ENCODE measurements at places on chromosomes 3 and 15.

DNA sequence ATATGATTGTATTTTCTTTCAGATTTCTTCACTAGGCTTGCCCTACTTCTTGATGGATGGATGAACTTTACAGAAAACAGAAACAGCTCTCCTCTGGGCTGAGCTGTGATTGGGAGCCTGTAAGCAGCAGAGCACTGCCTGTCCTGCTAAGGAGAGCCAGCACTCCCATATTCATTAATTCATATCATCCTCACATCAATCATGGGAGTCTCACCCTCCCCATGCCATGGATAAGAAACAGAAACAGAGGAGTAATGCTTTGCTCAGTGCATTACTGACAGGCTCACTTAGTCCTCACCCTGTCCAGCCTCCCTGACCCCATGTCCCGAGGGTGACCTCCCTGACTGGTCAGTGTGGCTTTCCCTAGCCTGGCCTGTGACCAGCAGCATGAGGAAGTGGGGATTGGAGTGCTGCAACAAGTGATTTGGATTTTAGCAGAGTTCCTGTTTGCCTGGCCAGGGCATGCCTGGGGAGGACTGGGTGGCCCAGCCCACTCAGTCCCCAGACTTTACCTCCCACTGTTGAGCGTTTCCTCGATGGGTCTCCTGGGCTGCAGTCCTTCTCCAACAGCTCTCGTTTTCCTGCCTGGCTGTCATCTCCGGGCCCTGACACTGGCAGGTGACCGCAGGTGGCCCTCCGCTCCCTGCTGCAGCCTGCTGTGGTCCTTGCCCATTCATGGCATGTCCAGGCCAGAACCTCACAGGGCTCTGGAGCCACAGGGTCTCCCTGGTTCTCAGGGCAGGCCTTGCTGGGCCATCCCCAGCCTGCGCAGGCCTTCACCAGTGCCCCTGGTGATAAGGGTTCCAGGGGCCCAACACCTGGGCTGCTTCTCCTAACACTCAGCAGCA lies 1.3 kb upstream of the TMIE start:
- peaks cover 4% of the 10 kb centered on the region for H3K4me1 ChIP-seq
- H3K4me3 ChIP-seq: no peak overlapping the region
- no peaks in the 10 kb centered on the region for H3K36me3 ChIP-seq
- H3K27ac ChIP-seq: no peak overlapping the region

- H3K36me3 ChIP-seq: no peaks in the 10 kb centered on the region
- no peaks in the 10 kb centered on the region for H3K4me1 ChIP-seq
- H3K27ac ChIP-seq: no peak overlapping the region
These were observed 59.5 kb upstream of the TRPC1 start for GRCh38 chr3:142664311-142664710.

DNA sequence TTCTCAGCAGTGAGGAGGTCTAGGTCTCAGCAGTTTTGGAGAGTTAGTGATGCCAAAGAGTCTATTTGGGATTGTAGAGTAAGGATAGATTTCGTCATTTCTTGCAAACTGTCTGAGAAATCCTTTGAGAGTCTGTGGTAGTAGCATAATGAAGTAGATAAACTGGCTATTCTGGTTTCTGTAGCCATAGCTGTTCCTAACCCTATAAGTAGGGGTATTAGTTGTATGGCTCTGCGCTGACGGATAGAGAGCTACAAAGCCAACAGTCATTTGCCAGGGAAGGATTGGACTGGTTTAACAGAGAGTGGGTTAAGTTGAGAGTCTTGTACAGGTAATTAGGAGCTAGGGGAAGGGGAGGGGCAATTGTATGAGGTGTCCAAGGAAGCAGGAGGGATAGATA lies 50.6 kb downstream of the KLHDC8B start:
- H3K4me1 ChIP-seq: no peaks in the 10 kb centered on the region
- H3K27me3 ChIP-seq: no peaks in the 10 kb centered on the region
- H3K4me3 ChIP-seq: no peak overlapping the region
- DNase-seq: no peak
- no peaks in the 10 kb centered on the region for H3K36me3 ChIP-seq

DNA sequence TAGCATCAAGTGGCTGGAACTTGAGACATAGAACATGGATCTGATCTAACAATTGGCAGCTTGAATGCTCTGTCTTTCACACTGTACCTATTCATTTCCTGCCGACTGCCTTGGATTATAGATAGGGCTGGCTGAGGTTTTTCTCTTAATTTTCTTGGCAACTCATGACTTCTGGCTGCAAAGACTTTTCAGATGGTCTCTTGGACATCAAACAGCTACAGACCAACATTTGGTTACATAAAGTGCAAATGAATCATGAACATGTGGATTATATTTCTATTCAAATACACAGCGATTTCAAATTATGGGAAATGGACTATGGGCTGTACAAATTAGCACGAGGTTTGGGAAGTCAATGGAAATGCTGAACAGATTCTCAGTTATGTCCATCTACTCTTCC lies 26.2 kb upstream of the IL16 start:
- no peak overlapping the region for H3K27ac ChIP-seq
- peaks cover 9% of the 10 kb centered on the region for H3K4me1 ChIP-seq
- H3K4me3 ChIP-seq: no peak overlapping the region
- no peaks in the 10 kb centered on the region for H3K36me3 ChIP-seq
- no peaks in the 10 kb centered on the region for H3K27me3 ChIP-seq

DNA sequence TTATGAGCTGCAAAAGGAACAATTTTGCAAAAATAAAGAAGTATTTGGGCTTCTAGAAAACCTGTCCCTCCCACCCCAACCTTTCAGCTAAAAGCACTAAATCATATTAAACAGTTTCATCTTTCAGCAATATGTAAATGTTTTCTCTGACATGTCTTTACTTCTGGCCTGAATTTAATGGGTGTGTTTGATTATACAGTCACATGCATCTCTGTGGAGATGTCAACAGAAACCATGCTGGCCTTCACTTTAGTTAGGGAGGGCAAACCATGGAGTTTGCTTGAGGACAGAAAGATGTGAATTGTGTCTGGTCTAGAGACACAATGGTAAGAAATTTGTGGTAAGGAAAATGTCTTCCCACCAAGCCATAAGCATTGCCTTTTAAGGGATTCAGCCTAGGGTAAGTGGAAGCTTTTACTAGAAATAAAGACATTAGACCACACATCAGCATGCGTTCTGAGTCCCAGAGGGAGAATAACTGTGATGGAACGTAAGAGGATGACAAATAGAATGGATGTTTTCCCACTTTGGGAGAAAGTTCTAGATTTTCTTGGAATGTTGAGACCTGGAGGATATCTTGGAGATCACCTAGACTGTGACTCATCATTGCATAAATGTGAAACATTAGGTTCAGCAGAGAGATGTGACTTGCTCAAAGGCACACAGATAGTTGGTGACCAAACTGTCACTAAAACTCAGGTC lies 68.9 kb downstream of the ST8SIA2 start:
- DNase-seq: no peak
- H3K4me3 ChIP-seq: no peak overlapping the region
- no peaks in the 10 kb centered on the region for H3K4me1 ChIP-seq
- H3K27me3 ChIP-seq: no peaks in the 10 kb centered on the region

- no peak overlapping the region for H3K4me3 ChIP-seq
- no peaks in the 10 kb centered on the region for H3K27me3 ChIP-seq
- no peak for DNase-seq
- no peaks in the 10 kb centered on the region for H3K36me3 ChIP-seq
- H3K27ac ChIP-seq: no peak overlapping the region
These were observed 809.9 kb downstream of the MCTP2 start for GRCh38 chr15:95041297-95041696.

GRCh38 chr15:22808240-22808639 lies 21.8 kb downstream of the NIPA1 start:
- H3K4me3 ChIP-seq: no peak overlapping the region
- DNase-seq: no peak
- no peaks in the 10 kb centered on the region for H3K4me1 ChIP-seq

DNA sequence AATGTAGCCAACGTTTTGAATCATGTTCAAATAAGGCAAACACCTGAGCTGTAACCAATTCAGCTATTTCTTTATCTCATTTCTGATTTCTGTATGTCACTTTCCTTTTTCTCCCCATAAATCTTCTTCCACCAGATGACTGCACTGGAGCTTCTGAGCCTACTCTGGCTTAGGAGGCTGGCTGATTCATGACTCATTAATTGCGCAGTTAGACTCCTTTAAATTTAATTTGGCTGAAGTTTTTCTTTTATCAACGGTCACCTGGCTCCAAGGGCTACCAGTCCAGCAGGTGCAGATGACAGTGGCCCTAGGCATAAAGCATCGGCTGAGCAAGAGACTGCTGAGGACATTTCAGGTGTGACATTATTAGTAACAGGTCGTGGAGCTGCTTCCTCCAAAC lies 39.6 kb upstream of the ITGA11 start:
- H3K27me3 ChIP-seq: no peaks in the 10 kb centered on the region
- H3K36me3 ChIP-seq: no peaks in the 10 kb centered on the region
- no peak overlapping the region for H3K27ac ChIP-seq
- no peak for DNase-seq

GRCh38 chr3:119652306-119653033 lies 7.9 kb downstream of the POPDC2 start:
- H3K36me3 ChIP-seq: no peaks in the 10 kb centered on the region
- H3K27ac ChIP-seq: no peak overlapping the region
- DNase-seq: no peak
- no peak overlapping the region for H3K4me3 ChIP-seq
- H3K27me3 ChIP-seq: no peaks in the 10 kb centered on the region
- peaks cover 4% of the 10 kb centered on the region for H3K4me1 ChIP-seq

DNA sequence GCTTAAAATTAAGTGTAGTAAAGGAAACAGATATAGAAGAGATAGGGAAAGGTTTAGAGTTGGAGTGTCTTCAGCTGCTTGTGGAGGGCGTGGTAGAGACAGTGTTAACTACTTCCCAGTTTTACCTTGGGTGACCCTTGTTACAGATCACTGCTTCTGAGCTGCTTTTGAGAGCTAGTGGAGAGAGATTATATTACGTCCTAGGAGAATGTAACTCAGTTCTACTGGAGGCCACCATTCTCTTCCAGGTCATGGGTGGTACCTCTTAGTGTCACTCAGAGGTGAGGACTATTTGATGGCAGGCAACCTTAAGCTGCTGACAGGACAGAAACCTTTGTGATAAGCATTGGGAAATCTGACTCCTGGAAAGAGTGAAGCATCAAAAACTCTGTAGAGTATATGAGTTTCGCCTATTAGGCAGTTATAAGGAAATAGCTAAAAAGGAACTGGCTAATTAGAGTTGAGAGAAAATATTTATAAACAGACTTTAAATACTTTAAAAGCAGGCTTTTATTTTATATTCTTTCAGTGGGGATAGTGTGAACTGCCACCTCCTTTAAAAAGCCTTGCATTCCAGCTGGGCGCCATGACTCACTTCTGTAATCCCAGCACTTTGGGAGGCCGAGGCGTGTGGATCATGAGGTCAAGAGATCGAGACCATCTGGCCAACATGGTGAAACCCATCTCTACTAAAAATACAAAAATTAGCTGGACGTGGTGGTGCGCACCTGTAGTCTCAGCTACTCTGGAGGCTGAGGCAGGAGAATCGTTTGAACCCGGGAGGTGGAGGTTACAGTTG lies 106.5 kb downstream of the ZNF609 start:
- no peak overlapping the region for H3K4me3 ChIP-seq
- H3K4me1 ChIP-seq: peaks cover 6% of the 10 kb centered on the region
- H3K27me3 ChIP-seq: no peaks in the 10 kb centered on the region
- H3K36me3 ChIP-seq: no peaks in the 10 kb centered on the region
- no peak overlapping the region for H3K27ac ChIP-seq

GRCh38 chr3:69094467-69095205 lies 9.9 kb downstream of the ARL6IP5 start:
- H3K27ac ChIP-seq: no peak overlapping the region
- H3K4me1 ChIP-seq: peaks cover 10% of the 10 kb centered on the region
- no peak overlapping the region for H3K4me3 ChIP-seq
- no peaks in the 10 kb centered on the region for H3K27me3 ChIP-seq
- no peaks in the 10 kb centered on the region for H3K36me3 ChIP-seq

DNA sequence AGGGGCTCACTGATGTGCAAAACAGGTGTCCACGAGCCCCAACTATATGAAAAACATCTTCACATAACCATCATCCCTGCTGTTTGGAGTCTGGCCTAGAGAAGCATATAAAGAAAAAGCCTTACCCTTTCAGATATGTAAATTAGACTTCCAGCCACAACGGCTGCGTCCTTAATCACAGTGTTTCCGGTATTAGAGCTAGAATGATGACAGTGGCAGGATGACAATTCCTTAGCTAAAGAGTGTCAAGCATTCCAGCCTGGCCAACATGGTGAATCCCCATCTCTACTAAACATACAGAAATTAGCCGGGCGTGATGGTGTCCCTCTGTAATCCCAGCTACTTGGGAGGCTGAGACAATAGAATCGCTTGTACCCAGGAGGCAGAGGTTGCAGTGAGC lies 19.5 kb upstream of the SAMD7 start:
- H3K4me3 ChIP-seq: no peak overlapping the region
- DNase-seq: no peak
- no peak overlapping the region for H3K27ac ChIP-seq
- no peaks in the 10 kb centered on the region for H3K27me3 ChIP-seq

DNA sequence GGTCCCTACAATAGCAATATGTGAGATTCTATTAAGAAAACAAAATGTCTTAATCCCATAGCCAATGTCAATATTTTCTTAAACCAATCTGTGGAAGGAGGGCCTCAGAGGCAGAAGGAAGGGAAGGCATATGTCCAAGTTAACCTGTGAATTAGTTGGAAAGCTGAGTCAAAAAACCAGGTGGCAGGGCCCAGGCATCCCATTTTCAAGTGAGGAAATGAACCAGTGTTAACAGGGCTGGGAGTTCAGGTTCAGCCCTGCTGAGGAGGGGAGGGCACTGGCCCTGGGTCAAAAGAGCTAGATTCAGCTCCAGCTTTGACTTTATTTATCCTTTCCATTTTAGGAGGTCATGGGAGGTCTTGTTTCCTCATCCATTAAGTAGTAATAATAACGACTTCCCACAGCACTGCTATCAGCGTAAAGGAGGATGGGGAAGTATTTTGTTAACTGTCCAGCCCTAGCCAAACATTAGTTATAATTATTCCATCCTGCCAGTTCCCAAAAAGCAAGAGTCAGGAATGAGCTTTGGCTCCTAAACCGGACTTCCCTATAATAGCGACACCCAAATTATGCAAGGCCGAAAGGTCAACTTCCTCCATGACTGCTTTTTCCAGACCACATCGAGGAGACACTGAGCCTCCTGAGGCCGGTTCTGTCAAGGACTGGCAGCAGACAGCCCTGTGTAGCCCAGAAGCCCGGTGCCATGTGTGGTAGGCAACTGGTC lies 3.2 kb downstream of the MASP1 start:
- H3K4me1 ChIP-seq: peaks cover 14% of the 10 kb centered on the region
- H3K27ac ChIP-seq: no peak overlapping the region
- no peak overlapping the region for H3K4me3 ChIP-seq
- H3K36me3 ChIP-seq: no peaks in the 10 kb centered on the region

- no peak overlapping the region for H3K27ac ChIP-seq
- H3K27me3 ChIP-seq: no peaks in the 10 kb centered on the region
- no peaks in the 10 kb centered on the region for H3K36me3 ChIP-seq
These were observed 239.0 kb upstream of the NAALADL2 start for GRCh38 chr3:174620138-174620537.

- no peaks in the 10 kb centered on the region for H3K4me1 ChIP-seq
- H3K27ac ChIP-seq: no peak overlapping the region
- no peaks in the 10 kb centered on the region for H3K27me3 ChIP-seq
- no peak for DNase-seq
- H3K4me3 ChIP-seq: no peak overlapping the region
These were observed 36.4 kb upstream of the TMEM45A start for GRCh38 chr3:100455841-100456550.

All from neural progenitor cell (in vitro differentiated cells).